ENCODE measurements at places on chromosomes 16 and 17.

DNA sequence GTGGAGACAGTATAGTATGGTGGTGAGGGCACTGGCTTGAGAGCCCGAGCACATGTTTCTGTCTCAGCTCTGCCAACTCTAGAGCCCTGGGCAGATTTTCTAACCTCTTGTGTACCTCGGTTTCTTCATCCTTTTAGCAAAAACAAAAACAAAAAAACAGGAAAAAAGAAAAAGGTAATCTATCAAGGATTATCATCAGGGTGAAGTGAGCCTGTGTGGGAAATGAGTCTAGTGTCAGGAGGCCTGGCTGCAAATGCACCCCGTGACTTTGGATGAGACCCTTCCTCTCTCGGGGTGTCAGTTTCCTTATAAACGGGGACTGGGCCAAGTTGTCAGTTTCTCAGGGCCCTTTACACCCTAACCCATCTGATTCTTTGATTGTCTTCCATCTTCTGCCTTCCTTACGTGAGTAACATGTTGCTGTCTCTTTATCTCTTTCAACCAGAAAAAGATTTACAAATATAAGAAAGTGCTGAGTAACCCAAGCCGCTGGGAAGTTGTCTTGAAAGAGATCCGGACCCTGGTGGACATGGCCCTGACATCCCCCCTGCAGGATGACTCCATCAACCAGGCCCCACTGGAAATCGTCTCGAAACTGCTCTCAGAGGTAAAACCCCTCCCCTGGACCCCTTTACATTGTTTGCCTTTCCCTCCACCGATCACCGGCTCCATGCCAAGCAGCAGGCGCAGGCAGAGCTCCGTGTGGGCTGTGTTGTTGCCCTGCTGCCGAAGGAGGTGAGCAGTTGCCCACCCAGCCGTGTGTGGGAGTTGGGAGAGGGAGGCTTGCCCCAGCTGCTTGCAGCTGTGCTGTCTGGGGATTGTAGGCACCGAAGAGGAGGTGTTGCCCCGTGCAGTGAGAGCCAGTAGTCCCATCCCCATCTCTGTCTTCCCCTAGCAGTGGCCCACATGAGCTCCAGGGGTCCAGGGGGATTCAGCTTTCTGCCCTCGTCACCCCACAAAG lies 127.1 kb upstream of the PLCG2 start:
- DNase-seq: no peak

- no peak for DNase-seq
These were observed 56.7 kb downstream of the SKAP1 start for GRCh38 chr17:48373130-48373830.

DNA sequence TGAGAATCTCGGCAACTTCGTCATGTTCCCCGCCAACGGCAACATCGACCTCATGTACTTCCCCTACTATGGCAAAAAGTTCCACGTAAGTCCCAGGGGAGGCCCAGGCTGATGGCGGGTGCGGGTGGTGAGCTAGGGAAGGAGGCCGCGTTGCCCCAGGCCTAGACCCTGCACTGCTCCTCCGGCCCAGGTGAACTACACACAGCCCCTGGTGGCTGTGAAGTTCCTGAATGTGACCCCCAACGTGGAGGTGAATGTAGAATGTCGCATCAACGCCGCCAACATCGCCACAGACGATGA lies 4.8 kb downstream of the ATP1B2 start:
- DNase-seq: no peak

DNA sequence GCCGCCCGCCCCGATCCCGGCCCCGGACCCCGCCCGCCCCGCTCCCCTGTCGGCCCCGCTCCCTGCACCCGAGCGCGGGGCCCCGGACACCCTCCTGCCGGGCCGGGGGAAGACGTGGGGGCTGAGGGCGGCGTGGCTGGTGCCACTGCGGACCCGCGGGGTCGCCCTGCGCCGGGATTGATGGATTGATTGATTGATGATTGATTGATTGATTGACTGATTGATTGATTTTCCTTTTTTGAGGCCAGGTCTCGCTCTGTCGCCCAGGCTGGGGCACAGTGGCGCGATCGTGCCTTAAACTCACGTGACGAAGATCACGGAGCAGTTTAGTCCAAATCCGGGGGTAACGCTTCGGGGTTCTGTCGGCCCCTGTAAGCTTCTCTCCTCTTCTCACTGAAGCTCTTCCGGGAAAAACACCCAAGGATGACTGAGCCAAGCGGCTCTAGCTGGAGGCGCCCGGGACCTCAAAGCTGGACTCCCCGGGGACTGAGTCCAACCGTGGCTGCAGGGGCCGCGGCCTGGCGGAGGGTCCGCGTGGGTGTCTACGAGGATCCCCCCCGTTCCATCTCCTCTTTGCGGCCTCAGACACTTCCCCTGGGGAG lies 40.2 kb upstream of the BHLHA9 start:
- DNase-seq: no peak

GRCh38 chr17:18961634-18962493 lies 9.9 kb downstream of the SLC5A10 start:
- peak; percentile 47 for DNase-seq

- no peak for DNase-seq
These were observed 114.9 kb upstream of the CACNG5 start for GRCh38 chr17:66720027-66720426.

- no peak for DNase-seq
These were observed 189.7 kb upstream of the SDK2 start for GRCh38 chr17:73833775-73834488.

DNA sequence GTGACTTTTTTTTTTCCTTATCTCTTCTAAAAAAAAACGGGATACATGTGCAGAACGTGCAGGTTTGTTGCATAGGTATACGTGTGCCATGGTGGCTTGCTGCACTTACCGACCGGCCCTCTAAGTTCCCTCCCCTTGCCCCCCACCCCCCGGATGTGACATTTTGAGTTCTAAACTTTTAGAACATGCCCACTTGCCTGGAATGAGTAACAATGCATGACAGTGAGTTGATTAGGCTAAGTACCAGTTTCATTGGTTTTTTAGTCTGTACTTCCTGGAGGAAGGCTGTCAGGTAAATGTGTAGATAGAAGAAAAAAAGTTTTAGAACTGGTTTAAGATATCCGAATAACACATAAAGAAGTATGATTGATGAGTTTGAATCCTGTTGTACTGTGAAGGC lies 4.0 kb downstream of the BPTF start:
- DNase-seq: peak; percentile 78

- DNase-seq: peak; percentile 53
These were observed 16.3 kb downstream of the HS3ST4 start for GRCh38 chr16:25707982-25708583.

- DNase-seq: no peak
These were observed 18.5 kb upstream of the PITPNA start for GRCh38 chr17:1580979-1581676.

DNA sequence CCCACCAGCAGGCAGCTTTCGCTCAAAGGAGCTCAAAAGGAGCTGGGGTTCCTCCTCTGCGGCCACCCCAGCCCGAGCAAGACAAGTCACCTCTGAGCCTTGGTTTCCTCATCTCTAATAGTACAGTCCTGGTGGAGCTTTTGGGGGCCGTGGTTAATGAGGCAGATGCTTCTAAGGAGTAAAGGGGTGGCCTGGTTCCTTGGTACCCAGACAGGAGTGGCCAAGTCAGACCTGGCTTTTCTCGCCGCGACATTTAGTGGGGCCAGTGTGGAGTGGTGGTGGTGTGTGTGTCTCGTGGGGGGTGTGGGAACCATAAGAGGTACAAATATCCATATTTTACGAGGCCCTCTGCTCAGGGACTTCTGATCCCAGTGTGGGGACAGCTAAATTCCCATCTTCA lies 6.7 kb downstream of the FOXF1 start:
- no peak for DNase-seq

GRCh38 chr17:41406205-41406604 lies 8.8 kb upstream of the KRT31 start:
- peak; percentile 12 for DNase-seq

GRCh38 chr16:89530401-89531381 lies 22.5 kb downstream of the SPG7 start:
- no peak for DNase-seq

DNA sequence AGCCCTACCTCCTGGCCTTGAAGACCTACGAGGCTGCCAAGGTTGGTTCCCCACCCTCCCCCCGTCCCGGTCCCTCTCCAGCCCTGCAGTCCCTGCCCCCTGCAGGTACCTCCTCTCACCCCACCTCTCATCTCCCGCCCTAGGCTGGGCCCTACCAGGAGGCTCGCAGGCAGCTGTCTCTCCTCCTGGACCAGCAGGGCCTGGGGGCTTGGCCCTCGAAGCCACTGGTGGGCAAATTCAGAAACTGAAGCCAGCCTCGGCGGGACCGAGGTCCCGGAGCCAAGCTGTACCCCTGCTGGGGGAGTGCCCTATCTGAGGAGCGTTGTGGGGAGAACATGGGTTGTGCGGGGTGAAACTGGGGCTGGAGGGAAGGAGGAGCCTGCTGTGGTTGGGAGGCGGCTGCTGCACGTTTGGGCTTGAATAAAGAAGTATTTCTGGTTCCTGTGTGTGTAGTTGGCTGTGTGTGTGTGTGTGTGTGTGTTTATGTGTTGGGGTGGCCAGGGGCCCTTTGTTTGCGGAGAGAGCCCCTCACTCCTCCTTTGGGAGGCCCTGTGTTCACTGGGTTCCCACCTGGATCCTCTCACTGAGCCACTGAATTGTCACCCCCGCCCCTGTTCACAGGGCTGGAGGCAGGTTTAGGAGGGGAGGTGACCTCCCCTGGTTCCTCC lies 5.9 kb downstream of the ADAD2 start:
- no peak for DNase-seq

- DNase-seq: no peak
These were observed 128.8 kb downstream of the CYB561 start for GRCh38 chr17:63317166-63317840.

GRCh38 chr16:83942074-83942473 lies 11.0 kb upstream of the OSGIN1 start:
- DNase-seq: no peak

GRCh38 chr17:29238133-29238850 lies 8.4 kb upstream of the CRYBA1 start:
- DNase-seq: no peak

DNA sequence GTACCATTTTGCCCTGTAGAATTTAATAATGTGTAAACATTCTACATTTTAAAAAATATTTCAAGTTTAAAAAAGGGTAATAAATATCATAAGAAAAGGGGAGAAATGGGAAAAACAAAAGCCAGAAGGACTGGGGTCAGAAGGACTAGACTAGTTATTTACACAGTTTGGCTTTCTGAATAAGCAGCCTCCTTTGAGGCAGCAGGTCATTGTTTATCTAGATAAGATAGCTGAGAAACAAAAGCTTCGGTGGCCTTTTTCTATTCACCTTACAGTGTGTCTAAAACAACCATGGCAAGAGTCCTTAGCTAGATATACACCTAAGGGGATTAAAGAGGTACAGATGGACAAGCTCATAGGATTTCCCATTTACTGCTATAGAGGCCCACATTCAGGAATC lies 396.5 kb upstream of the PMFBP1 start:
- DNase-seq: no peak

- DNase-seq: no peak
These were observed 80.0 kb downstream of the MARCHF10 start for GRCh38 chr17:62727916-62728672.

GRCh38 chr17:82400206-82400605 lies 17.9 kb upstream of the HEXD start:
- no peak for DNase-seq

DNA sequence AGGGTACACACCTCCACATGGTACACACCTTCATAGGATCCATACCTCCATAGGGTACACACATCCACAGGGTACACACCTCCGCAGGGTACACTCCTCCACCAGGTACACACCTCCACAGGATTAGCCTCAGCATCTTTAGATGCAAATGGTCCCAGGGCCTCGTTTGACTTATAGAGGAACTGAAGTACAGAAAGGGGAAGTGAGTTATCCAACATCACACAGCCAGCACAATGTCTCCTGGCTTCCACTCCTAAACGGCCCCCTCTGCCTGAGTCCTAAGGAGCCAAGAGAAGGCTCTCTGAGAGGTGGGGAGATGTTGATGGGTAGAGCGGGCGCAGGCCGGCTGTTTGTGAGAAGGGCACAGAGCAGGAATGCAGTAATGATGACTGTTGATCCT lies 12.0 kb downstream of the FOXN1 start:
- no peak for DNase-seq

GRCh38 chr17:12431188-12431587 lies 234.5 kb upstream of the MYOCD start:
- DNase-seq: no peak

DNA sequence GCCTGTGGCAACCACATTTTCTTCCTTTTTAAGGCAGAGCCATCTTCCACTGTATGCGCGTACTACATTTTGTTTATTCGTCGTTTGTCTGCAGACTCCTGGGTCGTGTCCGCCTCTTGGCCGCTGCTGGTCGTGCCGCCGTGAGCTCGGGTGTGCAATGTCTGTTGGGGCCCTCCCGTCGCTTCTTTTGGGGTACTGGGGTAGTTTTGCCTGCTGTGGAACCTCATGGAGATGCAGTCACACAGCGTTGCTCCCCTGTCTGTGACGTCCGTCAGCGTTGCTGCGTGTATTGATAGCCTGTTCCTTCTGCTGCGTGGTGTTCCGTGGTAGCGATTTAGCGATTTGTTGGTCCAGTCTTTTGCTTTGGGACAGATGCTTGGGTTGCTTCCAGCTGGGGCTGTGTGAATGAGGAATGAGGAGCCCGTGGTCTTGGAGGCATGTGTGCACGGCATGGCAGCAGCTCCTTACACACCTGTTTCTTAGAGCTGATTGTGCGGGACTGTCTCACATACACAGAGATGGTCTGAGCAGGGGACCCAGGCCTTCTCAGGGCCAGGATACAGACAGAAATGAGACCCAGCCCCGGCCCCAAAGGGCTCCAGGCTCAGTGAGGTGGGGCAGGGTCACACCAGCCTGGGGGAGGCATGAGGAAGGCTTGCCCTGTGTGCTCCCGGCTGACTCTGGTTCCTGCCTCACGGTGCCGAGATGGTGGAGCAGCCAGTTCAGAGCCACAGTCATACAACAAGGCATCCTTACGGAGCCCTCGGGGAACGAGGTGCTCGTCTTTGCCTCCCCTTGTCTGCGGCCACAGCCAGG lies 78.4 kb upstream of the GSE1 start:
- no peak for DNase-seq

DNA sequence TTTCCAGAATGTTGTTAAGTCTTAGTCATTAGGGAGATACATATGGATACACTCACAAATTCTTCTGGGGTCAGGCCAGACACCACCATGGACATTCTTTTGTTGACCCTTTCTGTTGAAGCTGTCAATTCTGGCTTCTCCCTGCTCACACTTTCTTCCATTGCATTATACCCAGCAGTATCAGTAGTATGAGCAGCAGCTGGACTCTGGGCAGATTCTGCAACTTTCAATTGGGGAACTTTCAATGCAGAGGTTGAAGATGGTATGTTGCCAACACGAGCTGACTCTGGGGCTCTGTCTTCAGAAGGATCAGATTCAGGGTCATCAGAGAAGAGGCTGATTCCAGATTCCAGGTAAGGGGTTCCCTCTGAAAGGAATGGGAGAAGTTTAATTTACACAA lies 45.8 kb downstream of the RND2 start:
- DNase-seq: no peak
